GM12892 (cell line): ENCODE measurements at places on chromosomes 4 and X.

GRCh38 chr4:6761649-6762615 is 20.6 kb upstream of the KIAA0232 start:
- no peak for DNase-seq

DNA sequence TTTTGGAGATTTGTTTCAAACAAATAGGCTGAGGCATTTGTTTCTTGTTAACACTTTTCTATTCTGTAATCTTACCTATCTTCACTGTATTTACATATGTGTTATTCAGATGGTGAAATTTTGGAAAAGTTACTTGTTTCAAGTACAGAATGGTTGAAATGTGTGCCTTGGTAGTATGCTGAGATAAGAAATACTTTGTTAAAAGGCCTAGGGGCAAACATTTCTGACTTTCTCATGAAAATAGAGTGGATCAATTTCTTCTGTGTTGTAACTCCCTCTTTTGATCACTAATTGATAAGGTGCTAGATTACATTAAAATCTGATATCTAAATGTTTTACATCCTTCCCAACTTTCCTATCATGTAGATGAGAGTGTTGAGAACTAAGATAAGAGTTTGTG is 18.1 kb downstream of the USO1 start:
- no peak for DNase-seq

GRCh38 chr4:118846979-118847378 is 11.1 kb upstream of the SEC24D start:
- DNase-seq, result no peak

DNA sequence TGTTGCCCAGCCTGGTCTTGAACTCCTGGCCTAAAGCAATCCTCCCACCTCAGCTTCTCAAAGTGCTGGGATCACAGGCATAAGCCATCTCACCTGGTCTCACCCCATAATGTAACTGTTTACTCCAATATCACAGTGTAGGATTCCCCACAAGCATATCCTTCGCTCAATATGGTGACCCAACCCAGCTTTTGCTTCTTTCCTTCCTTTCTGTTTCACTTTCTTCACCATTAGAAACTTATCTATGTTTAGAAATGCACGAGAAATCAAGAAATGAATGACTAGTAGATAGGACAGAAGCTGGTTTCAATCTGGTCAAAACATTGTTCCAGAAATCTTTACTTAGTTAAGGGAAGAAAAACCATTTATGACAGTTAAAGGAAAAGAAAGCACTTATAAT is 18.9 kb downstream of the TSPAN5 start:
- DNase-seq, result no peak

- DNase-seq, result no peak
Observed at GRCh38 chr4:36573441-36573840, 292.0 kb downstream of the DTHD1 start.

DNA sequence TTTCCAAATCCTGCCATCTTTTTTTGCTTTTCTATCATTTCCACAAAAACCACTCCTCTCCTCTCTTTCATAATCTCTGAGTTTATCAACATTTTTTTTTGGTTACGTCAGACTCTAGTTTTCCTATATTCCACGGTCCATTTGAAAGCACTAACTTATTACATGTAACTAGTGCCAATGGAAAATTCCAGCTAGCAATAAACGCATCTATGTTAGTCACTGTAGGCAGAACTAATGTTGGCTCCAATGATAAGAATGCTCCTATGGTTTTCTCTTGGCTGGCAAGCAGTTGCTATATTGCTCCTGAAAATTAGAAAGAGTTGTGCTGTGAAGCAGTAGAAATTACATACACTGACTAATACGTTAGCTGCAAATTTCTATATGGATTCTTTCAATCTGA is 634.6 kb upstream of the FTHL17 start:
- no peak for DNase-seq

DNA sequence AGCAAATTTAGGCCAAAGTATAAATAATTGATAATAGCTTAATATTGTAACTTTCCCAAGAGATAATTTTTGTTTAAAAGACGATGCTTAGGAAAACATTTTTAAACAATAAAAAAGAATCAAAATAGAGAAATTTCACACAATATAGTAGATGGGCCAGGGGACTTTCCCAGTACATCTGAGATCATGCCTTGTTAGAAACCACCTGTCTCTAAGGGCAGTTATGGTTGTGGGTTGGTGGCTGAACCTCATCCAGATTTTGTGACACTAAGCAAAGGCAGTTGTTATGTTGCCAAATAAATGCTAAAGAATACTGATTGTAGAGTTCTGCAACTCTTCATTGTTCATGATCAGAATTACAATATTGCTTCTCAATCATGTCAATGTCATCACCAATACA is 270.6 kb downstream of the BANK1 start:
- no peak for DNase-seq

GRCh38 chr4:163565226-163566135 is 71.0 kb downstream of the TMA16 start:
- DNase-seq, result no peak

- no peak for DNase-seq
Observed at GRCh38 chr4:3376266-3376665, 65.5 kb upstream of the HGFAC start.

DNA sequence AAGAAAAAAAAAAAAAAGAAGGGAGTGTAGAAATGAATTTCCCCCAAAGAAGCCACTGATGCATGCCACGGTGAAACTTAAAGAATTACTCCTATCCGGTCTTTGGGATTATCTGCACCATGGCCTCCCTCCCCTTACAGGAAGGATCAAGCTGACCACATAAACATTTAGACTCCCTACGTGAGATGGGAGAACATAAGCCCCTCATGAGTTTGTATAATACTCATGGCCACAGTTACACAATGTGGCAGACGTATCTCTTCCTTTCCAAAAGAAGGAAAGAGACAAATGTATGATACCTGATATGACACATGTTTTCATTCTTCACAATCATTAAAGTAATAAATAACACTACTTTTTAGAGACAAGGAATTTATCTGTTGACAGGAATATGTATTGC is 3.3 kb upstream of the PTTG2 start:
- DNase-seq, result no peak

GRCh38 chr4:175823015-175823742 is 11.1 kb upstream of the GPM6A start:
- DNase-seq, result no peak

GRCh38 chr4:171676555-171677215 is 136.5 kb upstream of the GALNTL6 start:
- no peak for DNase-seq

DNA sequence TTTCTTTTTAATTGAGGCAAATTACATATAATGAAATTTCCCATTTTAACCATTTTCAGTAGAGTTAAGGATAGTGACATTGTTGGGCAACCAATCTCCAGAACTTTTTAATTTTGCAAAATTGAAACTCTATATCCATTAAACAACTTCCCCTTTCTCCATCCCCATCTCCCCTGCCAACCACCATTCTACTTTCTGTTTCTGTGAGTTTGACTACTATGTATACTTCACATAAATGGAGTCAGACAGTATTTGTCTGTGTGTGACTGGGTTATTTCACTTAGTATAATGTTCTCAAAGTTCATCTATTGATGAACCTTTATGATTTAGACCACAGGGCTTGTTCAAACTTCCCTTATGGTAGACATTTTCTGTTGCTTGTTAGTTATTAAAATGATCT is 364.5 kb upstream of the MAD2L1 start:
- DNase-seq, result no peak

- DNase-seq, result no peak
Observed at GRCh38 chr4:114401483-114401882, 197.1 kb upstream of the UGT8 start.

DNA sequence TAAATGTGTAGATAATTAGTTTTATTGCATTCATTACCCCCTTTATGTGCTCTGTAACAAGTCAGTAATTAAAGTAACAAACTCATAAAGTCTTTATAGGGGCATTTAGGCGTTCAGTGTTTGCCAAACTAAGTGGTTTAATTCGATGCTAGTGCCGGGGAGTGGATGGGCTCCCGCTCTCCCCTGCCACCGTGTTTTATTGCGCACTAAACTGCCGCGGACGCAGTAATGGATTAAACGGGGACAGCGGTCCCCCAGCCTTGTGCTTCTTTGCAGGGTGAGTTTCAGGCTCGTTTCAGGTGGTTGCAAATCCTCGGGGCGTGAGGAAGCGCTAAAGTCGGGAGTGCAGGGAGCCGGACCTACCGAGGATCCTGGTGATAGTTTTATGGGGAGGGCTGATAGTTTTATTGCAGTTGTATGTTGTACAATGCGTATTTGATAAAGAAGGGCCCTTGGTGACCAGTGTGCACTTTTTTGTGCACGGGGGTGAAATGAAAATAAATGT is 1.6 kb upstream of the PHOX2B start:
- DNase-seq, result no peak

DNA sequence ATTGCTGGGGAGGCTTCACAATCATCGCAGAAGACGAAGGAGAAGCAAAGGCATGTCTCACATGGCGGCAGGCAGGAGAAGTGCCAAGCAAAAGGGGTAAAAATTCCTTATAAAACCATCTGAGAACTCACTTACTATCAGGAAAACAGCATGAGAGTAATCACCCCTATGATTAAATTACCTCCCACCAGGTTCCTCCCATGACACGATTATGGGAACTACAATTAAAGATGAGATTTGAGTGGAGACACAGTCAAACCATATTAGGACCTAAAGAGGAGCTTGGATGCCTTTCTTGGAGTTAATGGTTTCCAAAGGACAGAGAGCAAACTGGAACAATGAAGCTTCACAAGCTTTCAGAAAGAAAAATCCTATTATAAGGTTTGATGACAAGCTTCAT is 168.4 kb upstream of the SMARCAD1 start:
- DNase-seq, result no peak

DNA sequence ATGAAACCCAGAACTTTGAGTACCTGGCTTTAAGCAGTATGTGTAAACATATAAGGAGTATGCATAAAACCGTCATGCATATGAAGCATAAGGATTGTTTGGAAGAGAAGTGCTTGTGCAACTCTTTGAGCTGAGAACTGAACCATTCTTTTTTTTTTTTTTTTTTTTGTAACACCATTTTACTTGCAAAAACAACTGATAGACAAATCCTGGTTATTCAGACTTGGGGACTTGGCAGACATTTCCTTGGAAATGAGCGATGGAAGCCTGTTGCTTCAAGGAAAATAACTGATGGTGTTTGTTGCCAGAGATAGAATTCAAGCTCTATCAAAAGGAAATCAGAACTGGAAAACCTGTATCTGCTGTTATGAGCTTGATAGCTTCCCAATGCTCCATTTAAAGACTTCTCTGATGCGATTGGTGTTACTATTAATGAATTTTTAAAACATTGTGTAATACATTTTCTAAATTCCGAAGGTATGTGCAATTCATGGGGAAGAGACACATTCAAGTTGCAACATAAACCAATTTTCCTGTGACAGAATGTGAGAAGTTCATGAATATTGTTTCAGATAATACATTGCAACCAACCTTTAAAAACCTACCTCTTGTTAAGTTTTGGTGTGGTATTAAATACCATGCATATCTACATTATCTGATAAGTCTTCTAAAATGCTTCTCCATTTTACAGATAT is 47.0 kb upstream of the FAT1 start:
- DNase-seq, result no peak

DNA sequence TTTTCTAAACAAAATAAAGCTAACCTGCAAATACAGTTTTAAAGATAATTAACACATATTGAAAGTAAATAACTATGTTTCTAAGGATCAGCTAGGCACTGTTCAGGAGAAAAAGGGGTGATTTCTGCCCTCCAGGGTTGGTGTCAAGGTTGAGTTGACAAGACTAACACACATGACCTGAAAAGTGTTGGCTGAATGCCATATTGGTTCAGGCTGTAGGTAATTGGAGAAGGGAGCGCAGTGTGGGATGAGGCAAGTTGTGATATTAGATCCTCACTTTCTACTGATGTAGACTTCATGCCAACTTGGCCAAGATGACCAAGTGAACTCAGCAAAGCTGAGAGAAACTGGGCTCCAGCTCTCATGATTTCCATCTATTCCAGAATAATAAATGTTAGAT is 42.2 kb downstream of the PPM1K start:
- DNase-seq, result no peak

- DNase-seq, result no peak
Observed at GRCh38 chr4:90099812-90100211, 27.4 kb upstream of the CCSER1 start.

- no peak for DNase-seq
Observed at GRCh38 chrX:23930894-23931604, 23.2 kb downstream of the CXorf58 start.

GRCh38 chrX:77975755-77976154 is 6.3 kb upstream of the PGAM4 start:
- DNase-seq, result no peak

DNA sequence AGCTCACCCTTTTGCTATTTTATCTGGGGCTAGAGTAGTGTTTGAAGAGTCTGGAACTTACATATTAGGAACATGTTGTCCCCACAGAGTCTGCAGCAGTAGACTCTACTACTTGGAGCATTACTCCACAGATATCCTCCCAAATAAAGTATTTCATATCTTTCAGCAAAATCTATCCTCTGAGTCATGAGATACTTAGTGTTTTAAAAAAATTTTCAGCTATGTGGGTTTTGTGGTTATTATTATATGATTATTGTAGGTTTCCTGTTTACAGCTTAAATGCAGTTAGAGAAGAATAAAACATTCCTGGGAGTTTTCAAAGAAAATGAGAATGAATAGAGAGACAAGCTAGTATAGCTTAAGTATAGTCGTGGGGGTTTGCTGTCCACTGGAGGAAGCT is 30.9 kb downstream of the PAGE2 start:
- no peak for DNase-seq

DNA sequence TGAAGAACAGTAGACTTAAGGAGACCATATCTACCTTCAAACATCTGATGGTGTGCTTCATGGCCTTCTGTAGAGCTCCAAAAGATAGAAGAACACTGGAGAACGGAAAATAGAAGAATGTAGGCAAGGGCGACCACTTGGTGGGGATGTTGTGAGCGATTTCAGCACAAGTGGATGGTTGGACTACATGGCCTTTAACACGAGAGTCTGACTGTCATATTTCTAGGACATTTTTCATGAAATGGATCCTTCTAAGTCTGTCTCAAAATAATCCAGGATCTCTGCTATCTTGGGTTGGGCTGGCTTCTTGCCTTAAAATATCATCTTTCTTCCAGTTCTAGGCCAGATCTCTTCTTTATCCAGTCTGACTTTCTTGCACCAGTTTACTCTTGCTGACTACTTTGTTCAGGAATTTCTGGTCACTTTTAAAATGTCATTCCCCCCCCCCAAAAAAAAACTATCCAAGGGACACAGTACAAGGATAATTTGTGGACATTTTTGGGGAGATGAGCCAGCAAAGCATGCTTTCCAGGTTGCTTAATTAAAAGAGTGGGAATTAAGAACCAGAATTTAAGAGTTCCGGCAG is 1.2 kb upstream of the MID1IP1 start:
- no peak for DNase-seq

DNA sequence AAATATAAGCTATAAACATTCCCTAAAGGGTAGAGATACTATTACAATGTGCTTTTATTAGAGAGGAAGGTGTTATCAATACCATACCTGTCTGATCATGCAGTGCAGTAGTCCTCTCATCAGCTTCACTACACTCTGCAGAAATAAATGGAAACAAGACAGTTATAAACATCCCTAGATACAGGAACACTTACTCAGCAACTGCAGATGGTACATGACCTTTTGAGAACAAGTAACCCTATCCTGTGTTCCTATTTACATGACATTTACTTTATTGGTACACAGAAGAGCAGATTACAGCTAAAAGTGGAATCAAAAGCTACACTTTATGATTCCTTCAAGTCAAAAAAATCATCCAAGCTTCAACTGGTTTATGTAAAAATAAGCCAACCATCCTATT is 9.0 kb downstream of the PHKA1 start:
- DNase-seq, result no peak
